Stimulated activated CD4-positive, alpha-beta T cell treated with anti-CD3 and anti-CD28 coated beads, TNF-alpha, amount 100 ng/mL, for 24 hours (primary cell): ENCODE measurements at places on chromosomes 6 and 20.

GRCh38 chr6:70225055-70225454, 77.8 kb downstream of the COL9A1 start:
- DNase-seq = no peak

DNA sequence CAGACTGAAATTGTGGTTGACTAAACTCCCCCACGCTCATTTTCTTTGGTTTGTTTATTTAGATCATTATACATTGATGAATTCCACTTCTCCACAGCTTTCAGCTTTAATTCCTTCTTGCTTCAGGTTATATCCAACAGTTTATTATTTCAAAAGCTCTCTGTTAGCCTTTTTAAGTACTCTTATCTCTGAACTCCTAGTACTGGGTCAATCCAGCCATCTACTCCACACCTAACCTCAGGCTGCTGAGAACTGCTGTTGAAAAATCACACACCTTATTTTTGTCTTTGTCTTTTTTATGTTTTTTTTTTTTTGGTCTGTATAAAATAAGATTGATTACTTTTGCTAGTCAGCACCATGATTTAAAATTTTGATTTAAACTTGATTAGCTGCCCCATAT, 32.9 kb downstream of the FLRT3 start:
- DNase-seq = no peak

DNA sequence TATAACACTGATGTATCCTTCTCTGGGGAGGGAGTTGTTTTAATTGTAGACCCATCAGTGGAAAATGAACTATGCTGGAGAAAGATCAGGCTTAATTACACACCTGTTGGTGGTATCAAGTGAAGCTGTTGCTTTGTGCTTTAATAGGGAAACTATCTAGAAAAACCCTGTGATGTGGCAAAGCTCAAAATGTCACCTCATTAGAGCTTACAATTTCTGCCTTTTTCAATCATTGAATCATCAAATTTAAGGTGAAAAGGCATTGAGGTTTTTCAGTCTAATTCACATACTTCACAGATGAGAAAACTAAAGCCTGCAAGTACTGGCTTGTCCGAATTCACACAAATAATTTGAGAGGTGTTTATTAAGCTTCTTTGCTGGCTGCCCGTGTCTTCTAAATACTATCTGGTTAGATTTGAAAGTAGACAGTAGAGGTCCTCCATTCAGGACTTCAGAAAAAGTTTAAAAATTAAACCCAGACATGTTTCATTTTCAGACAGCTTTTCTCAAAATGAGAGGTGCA, 143.3 kb upstream of the MAP3K7 start:
- no peak for DNase-seq

GRCh38 chr6:52373151-52373690, 11.3 kb downstream of the PAQR8 start:
- DNase-seq = no peak

DNA sequence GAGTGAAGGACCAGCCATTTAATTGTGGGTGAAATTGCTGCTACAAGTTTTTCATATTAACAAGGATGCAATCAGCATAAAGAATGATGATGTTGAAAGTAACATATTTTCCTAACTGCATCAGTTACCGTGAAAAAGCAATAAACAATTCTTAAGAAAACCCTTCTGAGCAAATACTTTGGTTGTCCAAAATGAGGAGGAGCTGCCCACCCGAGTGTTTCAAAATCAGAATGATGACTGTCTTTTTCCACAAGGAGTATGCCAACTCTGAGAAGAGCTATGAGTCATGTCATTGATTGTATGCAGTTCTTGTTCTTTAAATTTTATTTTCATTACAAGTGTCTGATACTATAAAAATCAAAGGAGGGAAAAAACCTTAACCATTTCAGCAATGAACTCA, 470.5 kb downstream of the COL12A1 start:
- no peak for DNase-seq

DNA sequence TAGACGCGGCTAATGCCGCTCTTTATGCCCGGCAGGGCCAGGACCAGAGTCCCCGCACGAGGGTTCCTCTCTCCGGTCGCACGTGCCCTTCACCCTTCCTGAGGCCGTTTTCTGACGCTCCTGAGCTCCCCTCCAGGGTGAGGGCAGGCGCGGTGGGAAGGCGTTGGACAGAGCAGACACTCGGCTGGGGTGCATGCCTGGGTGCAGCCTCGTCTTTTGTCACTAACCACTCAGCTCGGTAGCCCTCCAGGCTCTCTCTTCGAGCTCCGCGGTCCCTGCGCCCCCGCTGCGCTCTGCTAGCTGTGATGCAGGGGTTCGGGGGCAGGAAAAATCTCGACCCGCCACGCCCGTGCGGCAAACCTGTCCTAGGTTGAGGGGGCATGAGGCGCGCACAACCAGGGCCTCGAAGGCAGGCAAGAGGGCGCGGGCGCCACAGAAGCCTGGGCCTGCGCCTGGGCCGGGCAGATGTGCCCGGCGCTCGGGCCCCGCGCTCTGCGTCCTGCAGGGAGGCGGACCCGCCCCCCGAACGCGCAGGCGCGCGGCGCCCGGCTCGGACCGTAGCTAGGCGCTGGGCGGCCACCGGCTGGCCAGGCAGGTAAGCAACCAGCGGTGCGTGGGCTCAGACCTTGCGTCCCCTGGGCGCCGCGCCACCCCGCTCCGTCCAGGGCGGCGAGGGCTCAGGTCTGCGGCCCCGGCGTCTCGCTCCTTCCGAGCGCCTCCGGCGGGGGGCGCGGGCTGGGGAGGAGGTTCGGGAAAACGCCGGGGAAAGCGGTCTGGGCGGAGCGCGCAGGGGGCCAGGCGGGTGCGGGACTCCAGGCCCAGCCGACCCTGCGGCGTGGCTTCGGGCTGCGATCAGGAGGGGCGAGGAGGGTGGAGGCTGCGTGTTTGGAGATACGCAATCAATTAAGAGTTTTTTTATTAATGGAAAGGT, at the start of gene L3MBTL1:
TSS of gene L3MBTL1 (plus strand) at position 548 of the 931 bp plus-strand sequence. CDS start 5,807 bp downstream, outside the sequence.
- no peak for DNase-seq

DNA sequence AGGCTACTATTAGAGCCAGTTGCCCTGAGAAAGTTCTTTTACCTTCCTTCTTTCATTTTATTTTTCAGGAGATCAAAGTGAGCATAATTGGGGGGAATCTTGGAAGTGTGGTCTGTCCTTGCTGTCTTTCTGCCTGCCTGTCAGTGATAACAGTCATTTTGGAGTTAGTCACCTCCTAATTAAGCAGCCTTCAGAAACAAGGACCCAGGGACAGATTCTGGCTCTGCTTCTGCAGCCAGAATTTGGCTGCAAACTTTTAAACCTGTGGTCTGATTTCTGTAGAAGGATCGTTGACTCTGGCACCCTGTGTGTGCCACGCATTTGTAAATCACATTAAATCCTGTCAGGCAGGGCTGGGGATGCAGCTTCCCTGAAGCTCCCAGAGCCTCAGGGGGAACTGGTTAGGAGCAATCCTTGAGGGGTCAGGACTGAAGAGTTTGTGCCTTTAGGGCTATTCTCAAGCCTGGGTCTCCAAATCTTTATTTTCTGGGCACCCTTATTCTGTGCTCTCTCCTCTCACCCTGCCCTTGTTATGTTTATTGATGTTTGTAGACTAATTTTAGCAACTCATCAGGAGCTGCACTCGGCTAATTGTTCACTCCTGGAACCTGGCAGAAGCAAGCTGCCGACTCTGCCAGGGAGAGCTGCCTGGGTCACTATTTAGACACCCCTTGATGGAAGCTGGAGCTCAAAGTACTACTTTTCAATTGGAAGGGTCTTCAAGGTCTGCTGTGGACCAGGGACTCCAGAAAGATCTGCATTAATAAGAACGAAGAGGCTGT, 6.8 kb downstream of the NOX3 start:
- no peak for DNase-seq

GRCh38 chr6:106122306-106122918, 36.3 kb downstream of the PRDM1 start:
- DNase-seq = no peak

DNA sequence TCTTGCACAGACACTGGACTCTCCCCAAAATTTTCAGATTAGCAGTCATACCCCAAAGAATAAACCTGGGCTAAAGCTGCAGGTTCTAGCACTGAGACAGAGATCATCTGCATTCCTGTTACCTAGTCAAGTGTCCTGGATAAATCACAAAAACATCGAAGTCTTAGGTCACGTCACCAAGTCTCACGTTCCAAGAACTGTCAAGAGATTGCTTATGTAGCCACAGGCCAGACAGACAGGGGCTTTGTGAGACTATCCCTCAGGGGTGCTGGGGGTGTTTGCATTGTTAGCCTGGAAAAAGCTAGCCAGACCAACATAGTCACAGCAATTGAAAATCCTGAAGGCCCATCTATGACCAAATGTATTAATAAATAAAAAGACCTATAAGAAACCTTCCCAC, 243.1 kb upstream of the PREP start:
- DNase-seq = no peak

DNA sequence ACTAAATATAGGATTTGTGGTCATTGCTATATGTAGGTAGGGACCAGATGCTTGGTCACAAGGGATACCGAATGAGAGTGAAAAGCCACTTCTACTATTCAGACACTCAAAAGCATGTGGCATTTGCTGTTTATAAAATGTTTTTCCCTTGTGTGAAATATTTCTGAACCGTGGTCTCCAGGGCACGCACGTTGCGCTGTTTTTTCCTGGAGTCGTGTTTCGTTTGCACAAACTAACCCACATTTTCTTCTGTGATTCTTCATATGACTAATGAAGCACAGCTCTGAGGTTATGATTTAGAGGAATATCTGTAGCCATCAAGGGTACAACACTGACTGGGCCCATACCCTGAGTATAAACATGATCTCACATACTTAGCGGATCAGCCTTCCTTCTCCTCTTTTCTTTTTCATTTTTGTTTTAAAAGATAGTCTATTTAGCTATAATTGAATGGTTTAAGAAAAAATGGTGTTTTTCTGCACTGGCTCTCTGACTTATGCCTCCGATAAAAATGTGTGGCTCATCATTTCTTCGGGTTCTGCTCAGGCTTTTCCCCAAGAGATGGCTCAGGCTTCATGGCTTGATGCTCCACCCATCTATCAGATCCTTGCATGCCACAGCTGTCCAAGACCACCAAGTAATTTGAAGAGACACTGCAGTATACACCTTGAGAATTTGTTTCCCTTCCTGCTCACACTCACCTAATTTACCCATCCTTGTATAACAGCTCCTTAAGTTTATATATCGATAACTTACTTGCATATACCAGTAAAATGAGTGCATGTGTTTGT, 59.9 kb upstream of the HBS1L start:
- no peak for DNase-seq

- no peak for DNase-seq
Observed at GRCh38 chr20:60480950-60481742, 522.9 kb downstream of the CDH26 start.

- DNase-seq = no peak
Observed at GRCh38 chr6:24968783-24969182, 33.0 kb upstream of the RIPOR2 start.

GRCh38 chr6:117404548-117404947, 21.2 kb downstream of the ROS1 start:
- DNase-seq = no peak

DNA sequence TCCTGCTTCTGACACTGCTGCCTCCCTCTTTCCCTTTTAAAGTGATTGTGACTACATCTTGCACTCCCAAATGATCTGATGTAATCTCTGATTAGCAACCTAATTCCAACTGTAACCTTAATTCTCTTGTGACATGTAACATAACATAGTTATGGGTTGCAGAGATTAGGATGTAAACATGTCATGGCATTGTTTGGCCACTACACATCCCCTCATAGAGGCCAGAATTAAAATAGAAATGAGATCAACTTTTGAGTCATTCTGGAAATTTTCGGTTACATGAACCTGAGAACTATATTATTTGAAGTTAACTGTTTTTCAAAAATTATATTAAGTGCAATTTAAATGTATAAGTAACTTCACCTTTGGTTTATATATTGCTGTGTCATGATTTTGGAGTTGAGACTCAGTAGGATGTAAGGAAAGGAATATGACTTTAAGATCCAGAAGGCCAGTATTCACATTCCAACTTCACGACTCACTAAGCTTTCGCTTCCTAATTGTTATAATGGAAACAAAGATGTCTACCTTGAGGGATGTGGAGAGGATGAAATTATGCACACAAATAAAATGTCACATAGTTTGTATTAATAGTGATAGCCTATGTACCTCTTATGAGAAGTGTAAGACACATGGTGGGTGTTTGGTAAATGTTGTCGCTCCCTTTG, 611.9 kb upstream of the MAP3K7 start:
- DNase-seq = no peak

GRCh38 chr20:63230800-63231268, 4.9 kb upstream of the BIRC7 start:
- DNase-seq = no peak

DNA sequence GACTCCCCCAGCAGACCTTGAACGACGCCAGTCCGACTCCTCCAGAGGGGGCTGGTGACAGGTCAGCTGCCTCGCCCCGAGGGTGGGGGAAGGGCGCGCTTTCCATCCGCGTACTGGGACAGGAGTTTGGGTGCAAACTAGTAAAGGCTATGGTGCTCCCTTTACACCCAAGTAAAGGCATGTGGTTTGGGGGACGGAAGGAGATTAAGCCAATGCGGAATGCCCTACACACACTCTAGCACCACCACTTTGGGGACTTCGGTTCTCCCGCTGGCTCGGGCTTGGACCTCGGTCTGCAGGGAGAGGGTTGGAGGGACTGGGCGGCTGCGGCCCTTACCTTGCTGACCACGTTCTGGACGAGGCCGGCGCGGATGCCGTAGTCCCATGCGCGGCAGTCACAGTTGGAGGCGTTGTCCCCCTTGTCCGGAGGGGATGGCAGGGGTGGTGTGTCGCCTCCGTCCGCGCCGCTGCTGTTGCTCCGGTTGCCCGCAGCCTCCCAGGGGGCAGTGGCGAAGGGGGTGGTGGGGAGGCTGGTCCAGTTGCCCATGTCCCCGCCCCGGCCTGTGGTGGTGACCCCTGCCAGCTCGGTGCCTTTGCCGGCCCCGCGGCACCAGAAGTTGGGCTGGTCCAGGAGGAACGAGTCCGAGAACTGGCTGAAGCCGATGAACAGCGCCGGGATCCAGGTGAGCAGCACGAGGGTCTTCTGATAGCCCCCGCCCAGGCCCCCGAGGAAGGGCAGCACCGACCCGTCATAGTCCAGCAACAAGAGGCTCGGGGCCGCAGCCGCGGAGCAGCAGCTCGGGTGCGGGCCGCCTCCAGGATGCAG, 1.1 kb downstream of the SLC22A23 start:
- DNase-seq = peak; percentile 26

GRCh38 chr6:37538107-37538506, 38.4 kb upstream of the CCDC167 start:
- DNase-seq = no peak

GRCh38 chr20:24778585-24779031, 170.5 kb upstream of the CST7 start:
- DNase-seq = no peak

- DNase-seq = no peak
Observed at GRCh38 chr6:158471339-158471738, 88.6 kb upstream of the TMEM181 start.

DNA sequence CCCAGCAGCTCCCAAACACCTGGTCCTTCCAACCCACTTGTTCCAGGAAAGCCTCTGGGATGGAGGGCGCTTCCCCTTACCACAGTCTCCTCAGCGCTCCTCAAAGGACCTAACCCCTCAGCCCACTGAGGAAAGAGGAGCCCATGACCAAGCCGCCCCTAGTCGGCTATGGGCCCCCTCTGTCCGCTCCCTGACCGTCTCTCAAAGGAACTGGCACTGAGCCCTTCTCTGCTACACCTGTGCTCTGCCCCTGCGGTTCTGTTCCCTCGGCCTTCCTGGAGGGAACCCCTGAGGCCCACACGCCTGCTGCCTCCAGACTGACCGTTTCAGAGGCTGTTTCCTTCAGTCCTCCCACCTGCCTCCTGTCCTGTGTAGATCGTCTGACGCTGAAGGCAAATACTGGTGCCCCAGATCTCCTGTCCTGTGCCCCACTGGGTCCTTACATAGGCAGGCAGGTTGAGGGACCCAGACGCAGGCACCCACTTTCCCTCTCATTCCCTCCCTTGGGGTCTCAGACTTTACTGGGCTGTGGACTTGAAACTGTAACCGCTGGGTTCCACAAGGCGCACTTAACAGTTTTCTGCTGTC, 1.9 kb upstream of the SLC4A11 start:
- DNase-seq = no peak
